ENCODE measurements at places on chromosomes 11 and 22.

DNA sequence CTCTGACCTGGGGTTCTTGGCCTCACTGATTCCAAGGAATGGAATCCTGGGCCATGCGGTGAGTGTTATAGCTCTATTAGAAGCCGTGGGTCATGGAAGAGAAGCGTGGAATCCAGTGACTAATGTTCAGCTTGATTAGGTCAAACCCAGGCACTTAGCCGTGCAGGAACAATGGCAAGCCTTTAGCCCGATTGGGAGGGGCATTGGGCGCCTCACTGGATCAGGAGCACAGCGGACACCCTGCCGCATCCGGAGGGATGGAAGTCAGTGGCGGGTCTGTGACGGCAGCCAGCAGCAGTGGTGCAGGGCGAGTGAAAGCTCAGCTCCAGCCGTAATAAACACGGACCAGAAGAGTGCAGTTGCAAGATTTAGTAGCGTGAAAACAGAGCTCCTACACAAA lies 20.5 kb upstream of the SLC17A6 start:
- DNase-seq, result no peak

GRCh38 chr22:45008186-45008681 lies 1.6 kb downstream of the PHF21B start:
- DNase-seq, result peak; percentile 34

DNA sequence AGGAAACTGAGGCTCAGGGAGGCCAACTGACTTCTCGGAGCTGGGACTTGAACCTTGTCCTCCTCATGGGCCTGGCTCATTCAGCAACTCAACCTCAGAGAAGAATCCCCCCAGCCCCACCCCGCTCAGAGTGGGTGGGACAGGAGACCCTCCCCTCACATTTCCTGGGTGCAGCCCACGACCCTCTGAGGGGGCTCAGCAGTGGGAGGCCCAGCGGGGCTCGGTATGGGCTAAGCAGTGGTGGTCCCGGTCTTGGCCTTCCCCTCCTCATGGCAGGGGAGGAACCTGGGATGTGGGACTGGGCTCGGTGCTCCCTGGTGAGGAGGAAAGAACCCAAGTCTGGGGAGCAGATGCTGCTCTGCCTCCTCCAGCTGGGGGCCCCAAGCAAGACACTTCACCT lies 14.2 kb upstream of the CABP7 start:
- no peak for DNase-seq

DNA sequence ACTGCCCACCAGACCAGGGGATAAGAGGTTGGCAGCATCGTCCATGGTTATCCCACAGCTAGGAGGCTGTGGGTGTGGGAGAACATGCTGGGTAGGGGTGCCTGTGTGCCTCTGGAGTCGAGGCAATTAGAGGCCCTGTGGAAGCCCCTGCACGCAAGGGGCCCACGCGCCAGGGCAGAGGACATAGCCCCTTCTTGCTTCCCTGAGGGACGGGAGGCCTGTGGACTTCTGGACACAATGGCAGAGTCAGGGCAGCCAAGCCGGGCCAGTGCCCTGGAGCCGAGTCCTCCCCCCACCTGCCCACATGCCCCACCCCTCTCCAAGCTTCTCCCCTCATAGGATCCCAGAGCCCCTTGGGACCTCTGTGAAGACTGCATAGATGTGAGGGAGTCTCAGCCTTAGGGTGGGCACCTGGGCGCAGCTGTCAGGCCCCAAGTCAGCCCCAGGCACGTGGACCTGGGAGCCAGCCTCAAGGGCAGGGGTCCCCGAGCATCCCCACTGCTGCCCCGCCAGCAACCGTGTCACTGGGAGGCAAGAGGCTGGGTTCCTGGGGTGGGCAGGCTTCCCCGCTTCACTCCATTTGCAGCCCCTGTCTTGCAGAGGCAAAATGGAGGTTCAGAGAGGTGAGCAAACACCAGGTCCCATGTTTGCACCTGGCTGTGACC lies 52.4 kb downstream of the CDKN1C start:
- no peak for DNase-seq

GRCh38 chr22:32103658-32104315 lies 55.3 kb downstream of the C22orf42 start:
- DNase-seq, result no peak
